ENCODE measurements at places on chromosomes 3 and 15. TPM values are rescaled to one million over a fixed set of nuclear protein-coding genes. Genes with fewer than 3 reads are reported as not detected.
A peak's percentile ranks its signal among the peaks of the same experiment; 100 is the strongest.

The CDHR4 gene
- 0.26 TPM for total RNA-seq

The IL17RC gene
- total RNA-seq, result 60.3 TPM

The CPN2 gene
- total RNA-seq, result not detected

The AMOTL2 gene
- total RNA-seq, result 71.5 TPM

The NLGN1 gene
- 0.52 TPM for total RNA-seq

The DUOXA2 gene
- not detected for total RNA-seq

The CHRD gene
- total RNA-seq, result 47.2 TPM

The NAALADL2 gene
- 14.5 TPM for total RNA-seq

The MOBP gene
- total RNA-seq, result not detected

DNA sequence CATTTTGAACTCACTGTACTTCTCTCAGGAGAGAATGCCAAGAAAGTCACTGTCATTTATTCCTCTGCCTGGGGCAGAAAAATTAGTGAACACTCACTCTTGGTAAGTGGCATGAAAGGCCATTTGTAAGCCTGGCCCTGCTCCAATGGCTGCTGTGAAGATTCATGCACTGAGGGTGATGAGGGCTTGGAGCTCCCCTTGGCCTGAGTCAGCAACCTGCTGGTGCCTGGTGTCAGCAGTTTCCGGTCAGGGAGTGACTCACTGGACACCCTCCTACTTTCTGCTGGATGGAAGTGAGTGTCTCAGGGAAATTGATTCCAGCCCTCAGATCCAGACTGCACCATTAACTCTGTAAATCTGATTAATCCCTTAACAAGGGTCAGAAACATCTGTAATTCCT is 37.6 kb downstream of the TRA2B start:
- no peaks in the 10 kb centered on the region for H3K27me3 ChIP-seq
- H3K4me3 ChIP-seq, result no peak overlapping the region
- H3K4me1 ChIP-seq, result no peaks in the 10 kb centered on the region

GRCh38 chr3:120449701-120450599 is 842 bp downstream of the FSTL1 start:
- DNase-seq, result peak; percentile 25
- no peaks in the 10 kb centered on the region for H3K27me3 ChIP-seq
- peak overlapping the region; percentile 80 for H3K4me3 ChIP-seq
- H3K4me1 ChIP-seq, result peaks cover 14% of the 10 kb centered on the region
- no peaks in the 10 kb centered on the region for H3K36me3 ChIP-seq

DNA sequence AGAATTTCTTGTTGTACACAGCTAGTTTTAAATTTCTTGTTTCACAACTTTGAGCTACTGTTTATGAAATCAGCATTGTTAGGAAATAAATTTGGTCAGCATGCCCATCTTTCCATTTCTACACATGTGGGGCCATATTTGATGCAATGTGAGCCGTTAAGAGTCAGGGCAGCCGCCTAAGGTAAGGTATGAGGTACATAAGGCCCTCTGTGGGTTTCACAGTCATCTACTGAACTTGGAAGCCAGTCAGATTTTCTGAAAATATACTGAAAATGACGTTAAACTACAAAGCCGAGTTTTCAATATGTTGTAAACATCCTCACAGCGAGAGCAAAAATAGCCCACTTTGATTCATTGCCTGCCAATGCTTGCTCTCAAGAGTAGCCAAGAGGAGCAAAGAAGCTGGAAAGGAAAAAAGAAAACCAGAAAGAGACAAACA is 94.7 kb upstream of the PDZRN3 start:
- no peaks in the 10 kb centered on the region for H3K4me1 ChIP-seq
- H3K4me3 ChIP-seq, result no peak overlapping the region
- H3K27me3 ChIP-seq, result no peaks in the 10 kb centered on the region
- DNase-seq, result no peak
- H3K36me3 ChIP-seq, result no peaks in the 10 kb centered on the region

DNA sequence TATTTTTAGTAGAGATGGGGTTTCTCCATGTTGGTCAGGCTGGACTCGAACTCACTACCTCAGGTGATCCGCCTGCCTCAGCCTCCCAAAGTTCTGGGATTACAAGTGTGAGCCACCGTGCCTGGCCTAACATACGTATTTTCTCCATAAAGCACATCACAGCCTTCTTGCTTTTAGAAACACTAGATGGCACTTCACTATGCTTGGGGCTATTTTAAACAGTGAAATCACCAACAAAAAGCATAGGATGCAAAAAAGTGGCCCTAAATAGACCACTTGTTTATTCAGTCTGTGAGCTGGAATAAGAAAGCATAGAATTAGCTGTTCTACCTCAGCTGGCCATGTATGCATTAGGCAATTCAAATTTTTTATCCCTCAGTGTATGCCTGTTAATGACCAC is 46.0 kb downstream of the PRICKLE2 start:
- no peak overlapping the region for H3K4me3 ChIP-seq
- no peaks in the 10 kb centered on the region for H3K36me3 ChIP-seq
- no peak for DNase-seq
- no peak overlapping the region for H3K27ac ChIP-seq
- no peaks in the 10 kb centered on the region for H3K27me3 ChIP-seq

GRCh38 chr15:40427188-40427587 is 13.6 kb upstream of the BAHD1 start:
- H3K4me3 ChIP-seq, result no peak overlapping the region
- H3K4me1 ChIP-seq, result peaks cover under 1% of the 10 kb centered on the region
- DNase-seq, result no peak
- H3K27me3 ChIP-seq, result no peaks in the 10 kb centered on the region

- no peak overlapping the region for H3K4me3 ChIP-seq
- H3K27ac ChIP-seq, result no peak overlapping the region
- no peaks in the 10 kb centered on the region for H3K4me1 ChIP-seq
- H3K27me3 ChIP-seq, result no peaks in the 10 kb centered on the region
These were observed 58.8 kb upstream of the FAM3D start for GRCh38 chr3:58725326-58725853.

DNA sequence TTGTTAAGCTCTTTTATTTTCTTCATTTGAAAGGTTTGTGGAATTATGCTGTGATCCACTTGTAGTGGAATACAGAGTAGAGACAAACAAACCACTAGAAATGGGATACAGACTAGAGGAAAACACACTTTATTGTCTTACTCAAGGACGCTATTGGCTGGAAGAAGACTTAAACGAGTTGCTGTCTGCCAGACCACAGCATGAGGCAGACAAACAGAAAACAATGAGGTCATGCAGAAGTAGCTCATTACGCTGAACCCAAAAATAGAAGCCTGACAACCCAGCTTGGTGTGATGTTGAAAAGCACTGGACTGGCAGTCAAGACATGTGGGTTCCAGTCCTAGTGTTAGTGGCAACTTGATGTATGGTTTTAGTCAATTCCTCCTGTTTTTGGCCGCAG is 62.4 kb upstream of the P3H2 start:
- H3K27ac ChIP-seq, result no peak overlapping the region
- no peaks in the 10 kb centered on the region for H3K27me3 ChIP-seq
- no peaks in the 10 kb centered on the region for H3K36me3 ChIP-seq
- H3K4me3 ChIP-seq, result no peak overlapping the region
- no peak for DNase-seq

DNA sequence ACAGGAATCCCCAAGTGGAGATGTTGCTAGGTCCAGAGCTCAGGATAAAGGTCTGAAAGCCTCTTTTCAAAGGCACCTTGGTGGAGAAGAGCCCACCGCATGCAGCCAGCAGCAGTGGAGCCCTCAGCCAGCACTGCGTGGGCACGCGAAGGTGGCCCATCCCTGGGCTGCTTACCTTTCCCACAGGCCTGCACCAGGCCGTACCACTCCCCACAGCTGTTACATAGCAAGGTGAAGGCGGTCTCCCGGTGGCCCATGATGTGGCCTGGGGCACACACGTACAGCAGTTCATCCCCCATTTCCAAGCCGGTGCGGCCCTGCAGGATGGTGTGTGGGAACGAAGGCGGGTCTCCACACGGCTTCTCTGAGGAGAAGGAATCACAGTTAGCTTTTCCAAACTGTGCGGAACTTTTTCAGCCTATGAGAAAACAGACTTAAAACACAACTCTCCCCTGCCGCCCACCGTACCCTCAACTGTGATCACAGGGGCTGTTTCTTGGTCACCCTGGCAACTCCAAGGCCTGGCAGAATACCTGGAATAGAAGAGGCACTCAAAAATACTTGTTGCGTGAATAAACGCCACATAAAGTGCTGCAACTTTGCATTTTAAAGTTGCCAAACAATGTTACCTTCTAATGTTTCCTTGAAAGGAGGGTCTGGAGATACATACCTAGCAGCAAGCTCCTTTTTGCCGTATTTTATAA is 43.7 kb downstream of the SUSD5 start:
- H3K27me3 ChIP-seq, result no peaks in the 10 kb centered on the region
- no peak overlapping the region for H3K4me3 ChIP-seq
- H3K36me3 ChIP-seq, result no peaks in the 10 kb centered on the region

GRCh38 chr3:144760831-144761230 is 789.2 kb downstream of the DIPK2A start:
- no peaks in the 10 kb centered on the region for H3K36me3 ChIP-seq
- no peaks in the 10 kb centered on the region for H3K27me3 ChIP-seq
- no peak for DNase-seq
- no peak overlapping the region for H3K4me3 ChIP-seq
- H3K27ac ChIP-seq, result no peak overlapping the region

Measured in body of pancreas (tissue), 4 donors.